Panc1 (cell line): ENCODE measurements at places on chromosomes 12 and 14. TPM values are rescaled to one million over a fixed set of nuclear protein-coding genes. Genes with fewer than 3 reads are reported as not detected.

Gene ATL1
- 1.5 TPM for total RNA-seq

Gene KLRK1
- 0.95 TPM for total RNA-seq

Gene MYO1H
- not detected for total RNA-seq

Gene KRT73
- not detected for total RNA-seq

Gene TOMM20L
- total RNA-seq: not detected

Gene TAS2R50
- 0.18 TPM for total RNA-seq

Gene OR6C76
- not detected for total RNA-seq

Gene KRT79
- not detected for total RNA-seq

Gene MRPL42
- 92.4 TPM for total RNA-seq

Gene TMEM121
- total RNA-seq: 4.6 TPM

Gene NUP37
- 47.7 TPM for total RNA-seq

Gene CD163L1
- total RNA-seq: not detected

Gene CCDC38
- not detected for total RNA-seq

Gene GRIP1
- total RNA-seq: 9.2 TPM

Gene RAB15
- 6.0 TPM for total RNA-seq

Gene HOXC4
- total RNA-seq: 22.7 TPM

Gene B4GALNT3
- total RNA-seq: 2.3 TPM

Gene ZDHHC17
- total RNA-seq: 26.3 TPM

Gene CCDC198
- not detected for total RNA-seq

Gene BAZ1A
- total RNA-seq: 27.2 TPM

Gene C12orf50
- not detected for total RNA-seq

Gene RABGGTA
- total RNA-seq: 30.9 TPM

Gene ADAMTS20
- not detected for total RNA-seq

Gene OR6C2
- not detected for total RNA-seq

Gene ZC2HC1C
- total RNA-seq: 5.2 TPM

Gene RTL1
- not detected for total RNA-seq

Gene KRT3
- not detected for total RNA-seq

Gene GUCY2C
- 0.13 TPM for total RNA-seq

Gene ACOT6
- total RNA-seq: not detected

Gene TDRD9
- total RNA-seq: not detected

Gene SPTLC2
- total RNA-seq: 21.0 TPM

Gene ERP29
- 69.7 TPM for total RNA-seq

Gene RFX4
- total RNA-seq: not detected

Gene TBC1D30
- total RNA-seq: 8.9 TPM

Gene TPPP2
- total RNA-seq: not detected

Gene ACVRL1
- 0.36 TPM for total RNA-seq

Gene TNFAIP2
- 491 TPM for total RNA-seq
